Neural crest cell (in vitro differentiated cells): ENCODE measurements at places on chromosomes 2 and 18.

DNA sequence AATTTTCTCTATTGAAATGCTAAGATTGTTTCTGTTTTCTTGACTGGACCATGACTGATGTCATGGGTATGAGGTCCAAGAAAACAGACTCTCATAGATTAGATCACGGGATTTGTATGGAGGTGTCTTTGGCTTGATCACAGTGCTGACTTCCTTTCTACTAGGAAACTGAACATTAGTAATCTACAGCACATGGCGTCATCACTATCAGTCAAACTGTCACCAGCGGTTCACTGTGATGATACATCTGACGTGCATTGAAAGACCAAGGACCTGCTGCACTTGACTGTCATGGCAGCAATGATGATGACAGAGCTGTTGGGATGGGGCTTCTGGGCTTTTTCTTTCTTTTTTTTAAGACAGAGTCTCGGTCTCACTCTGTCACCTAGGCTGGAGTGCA is 28.2 kb upstream of the IMPA2 start:
- no peak overlapping the region for H3K4me3 ChIP-seq
- DNase-seq, result no peak
- H3K4me1 ChIP-seq, result peaks cover 16% of the 10 kb centered on the region
- no peaks in the 10 kb centered on the region for H3K36me3 ChIP-seq

DNA sequence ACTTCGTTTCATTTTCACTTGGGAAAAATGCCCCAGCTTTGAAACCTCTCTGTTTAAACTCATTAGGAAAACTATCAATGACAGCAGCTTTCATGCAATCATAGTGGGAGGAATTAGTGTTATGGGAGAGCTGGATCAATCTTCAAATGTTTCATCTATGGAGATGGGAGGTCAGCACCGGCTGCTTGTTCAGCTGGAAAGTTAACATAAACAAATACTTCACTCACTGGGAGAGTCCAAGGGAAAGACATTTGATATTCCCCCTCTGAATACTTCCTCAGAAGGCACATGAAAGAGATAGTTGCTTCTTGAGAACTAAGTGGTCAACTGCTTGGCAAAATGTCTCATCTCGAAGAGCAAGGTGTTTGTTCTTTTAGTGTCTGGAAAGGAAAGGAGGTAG is 7.3 kb downstream of the LYPD1 start:
- H3K4me1 ChIP-seq, result peaks cover 10% of the 10 kb centered on the region
- H3K27ac ChIP-seq, result no peak overlapping the region
- H3K36me3 ChIP-seq, result peaks cover 10% of the 10 kb centered on the region
- peaks cover 9% of the 10 kb centered on the region for H3K27me3 ChIP-seq
- no peak overlapping the region for H3K4me3 ChIP-seq

- H3K27me3 ChIP-seq, result no peaks in the 10 kb centered on the region
- H3K27ac ChIP-seq, result no peak overlapping the region
- no peaks in the 10 kb centered on the region for H3K36me3 ChIP-seq
- DNase-seq, result no peak
Measured at GRCh38 chr2:76330865-76331264, 620.1 kb upstream of the GCFC2 start.

DNA sequence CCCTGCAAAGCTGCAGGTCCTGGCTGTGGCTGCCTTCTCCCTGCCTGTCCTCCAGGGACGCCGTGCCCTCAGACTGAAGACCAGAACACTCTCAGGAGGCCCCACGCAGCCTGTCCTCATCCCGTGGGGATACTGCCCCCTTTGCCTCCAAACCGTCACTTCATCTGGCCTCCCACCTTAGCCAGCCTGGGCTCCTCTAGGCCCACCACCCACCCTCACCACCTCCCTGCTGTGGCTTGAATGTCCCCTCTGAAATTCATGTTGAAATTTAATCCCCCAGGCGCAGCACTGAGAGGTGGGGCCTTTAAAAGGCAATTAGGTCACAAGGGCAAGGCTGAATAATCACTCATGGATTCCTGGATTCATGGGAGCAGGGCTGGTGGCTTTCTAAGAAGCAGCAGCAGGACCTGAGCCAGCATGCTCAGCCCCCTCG is 198.2 kb downstream of the SEPTIN10 start:
- H3K27ac ChIP-seq, result no peak overlapping the region
- H3K27me3 ChIP-seq, result no peaks in the 10 kb centered on the region
- no peak overlapping the region for H3K4me3 ChIP-seq
- no peaks in the 10 kb centered on the region for H3K36me3 ChIP-seq
- peaks cover 17% of the 10 kb centered on the region for H3K4me1 ChIP-seq

GRCh38 chr2:102357937-102358336 is 2.3 kb downstream of the IL18R1 start:
- H3K27me3 ChIP-seq, result peaks cover 51% of the 10 kb centered on the region
- H3K4me1 ChIP-seq, result peaks cover 3% of the 10 kb centered on the region
- H3K4me3 ChIP-seq, result no peak overlapping the region
- H3K36me3 ChIP-seq, result no peaks in the 10 kb centered on the region
- DNase-seq, result no peak

DNA sequence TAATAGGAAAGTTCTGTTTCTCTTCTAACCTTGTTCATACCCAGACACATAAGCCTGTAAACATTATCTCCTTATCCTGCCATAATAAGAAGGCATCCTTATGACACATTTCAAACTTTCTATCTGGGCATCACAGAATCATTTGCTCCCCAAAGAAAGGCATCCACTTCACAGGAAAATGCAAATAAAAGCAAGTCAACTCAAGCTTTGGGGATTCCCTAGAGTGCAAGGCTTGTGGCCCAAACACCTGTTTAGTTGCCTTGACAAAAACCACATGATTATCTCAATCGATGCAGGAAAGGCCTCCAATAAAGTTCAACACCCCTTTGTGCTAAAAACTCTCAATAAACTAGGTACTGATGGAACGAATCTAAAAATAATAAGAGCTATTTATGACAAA is 195.7 kb upstream of the GALNT5 start:
- no peak overlapping the region for H3K27ac ChIP-seq
- H3K4me1 ChIP-seq, result peaks cover 26% of the 10 kb centered on the region

- no peak overlapping the region for H3K4me3 ChIP-seq
- no peak overlapping the region for H3K27ac ChIP-seq
- peaks cover 5% of the 10 kb centered on the region for H3K4me1 ChIP-seq
- DNase-seq, result no peak
Measured at GRCh38 chr2:37827911-37828511, 97.1 kb upstream of the RMDN2 start.

DNA sequence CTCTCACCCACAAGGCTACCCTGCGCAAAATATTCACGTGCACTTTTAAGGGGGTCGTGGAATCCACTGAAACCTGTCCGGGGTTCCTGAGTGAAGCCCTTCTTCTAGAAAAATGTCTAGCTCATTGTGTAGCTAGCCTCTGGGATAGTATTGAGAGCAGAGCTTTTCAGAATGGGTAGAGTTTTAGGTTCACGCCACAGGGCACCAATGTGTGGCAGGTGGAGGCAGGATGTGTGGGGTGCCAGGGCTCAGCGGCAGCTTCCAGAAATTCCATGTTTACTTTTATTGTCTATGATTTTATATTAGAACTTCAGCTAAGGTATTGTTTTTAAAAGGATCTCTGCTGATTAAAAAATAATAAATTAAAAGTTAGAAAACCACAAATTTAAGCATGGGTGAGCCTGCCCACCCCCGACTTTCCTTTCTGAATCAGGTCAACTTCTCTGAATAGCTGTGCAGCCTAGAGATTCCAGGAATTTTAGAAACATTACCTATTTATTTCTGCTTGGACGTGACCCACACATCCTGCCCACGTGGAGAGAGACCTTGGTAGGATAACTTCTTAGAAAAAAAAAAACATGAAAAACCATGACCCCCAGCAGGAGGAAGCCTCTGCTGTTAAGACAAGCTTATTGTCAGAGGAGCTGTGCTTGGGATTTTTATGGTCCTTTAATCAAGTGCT is 163.7 kb downstream of the CTIF start:
- H3K27ac ChIP-seq, result no peak overlapping the region
- H3K27me3 ChIP-seq, result no peaks in the 10 kb centered on the region
- H3K36me3 ChIP-seq, result peaks cover 6% of the 10 kb centered on the region

GRCh38 chr18:44586782-44587524 is 93.7 kb upstream of the SETBP1 start:
- H3K4me1 ChIP-seq, result no peaks in the 10 kb centered on the region
- H3K36me3 ChIP-seq, result peaks cover 3% of the 10 kb centered on the region
- no peaks in the 10 kb centered on the region for H3K27me3 ChIP-seq
- DNase-seq, result no peak
- H3K27ac ChIP-seq, result no peak overlapping the region

GRCh38 chr2:65638443-65638842 is 206.0 kb upstream of the SPRED2 start:
- no peak overlapping the region for H3K4me3 ChIP-seq
- no peak for DNase-seq
- peaks cover 9% of the 10 kb centered on the region for H3K4me1 ChIP-seq

DNA sequence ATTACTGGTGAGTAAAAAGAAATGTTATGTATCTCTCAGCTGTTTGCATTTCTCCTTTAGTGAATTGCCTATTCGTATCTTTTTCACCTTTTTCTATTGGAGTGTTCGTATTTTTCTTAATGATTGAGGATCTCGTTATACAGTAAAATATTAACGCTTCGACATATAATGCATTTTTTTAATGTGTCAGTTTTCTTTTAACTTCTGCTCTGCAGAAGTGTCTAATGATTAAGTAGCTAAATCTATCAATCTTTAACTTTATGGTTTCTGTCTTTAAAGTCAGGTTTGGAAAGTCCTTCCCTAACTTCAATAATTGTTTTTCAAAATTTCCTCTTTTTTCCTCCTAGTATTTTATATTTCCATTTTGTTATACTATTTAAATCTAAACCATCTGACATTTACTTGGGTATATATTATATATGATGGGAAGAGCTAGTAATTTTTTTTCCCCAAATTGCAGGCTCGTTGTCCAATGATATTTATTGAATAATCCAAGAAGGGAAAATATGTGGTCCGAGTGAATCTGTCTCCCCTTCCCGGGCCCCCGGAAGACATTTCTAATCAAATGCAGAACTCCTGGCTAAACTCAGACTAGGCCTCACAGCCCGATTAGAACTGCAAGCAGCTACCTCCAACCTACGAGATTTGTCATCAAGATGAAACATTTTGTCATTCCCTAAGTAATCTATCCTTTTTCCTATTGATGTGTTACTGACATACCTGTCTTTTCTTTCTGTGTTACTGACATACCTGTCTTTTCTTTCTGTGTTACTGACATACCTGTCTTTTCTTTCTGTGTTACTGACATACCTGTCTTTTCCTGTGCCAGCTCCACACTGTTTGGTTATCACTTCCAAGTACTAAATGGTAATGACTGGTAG is 17.2 kb downstream of the PCBP1 start:
- peaks cover 39% of the 10 kb centered on the region for H3K4me1 ChIP-seq
- H3K27ac ChIP-seq, result peak overlapping the region; percentile 76
- no peaks in the 10 kb centered on the region for H3K27me3 ChIP-seq
- H3K36me3 ChIP-seq, result no peaks in the 10 kb centered on the region

GRCh38 chr2:210901326-210901725 is 344.9 kb downstream of the CPS1 start:
- H3K27me3 ChIP-seq, result no peaks in the 10 kb centered on the region
- peaks cover 3% of the 10 kb centered on the region for H3K4me1 ChIP-seq
- H3K36me3 ChIP-seq, result no peaks in the 10 kb centered on the region
- no peak overlapping the region for H3K4me3 ChIP-seq
- no peak overlapping the region for H3K27ac ChIP-seq
- no peak for DNase-seq

GRCh38 chr2:48313036-48313877 is 216.7 kb upstream of the STON1 start:
- H3K27me3 ChIP-seq, result no peaks in the 10 kb centered on the region
- no peak overlapping the region for H3K27ac ChIP-seq
- peaks cover 22% of the 10 kb centered on the region for H3K4me1 ChIP-seq
- H3K4me3 ChIP-seq, result peak overlapping the region; percentile 94
- DNase-seq, result no peak

DNA sequence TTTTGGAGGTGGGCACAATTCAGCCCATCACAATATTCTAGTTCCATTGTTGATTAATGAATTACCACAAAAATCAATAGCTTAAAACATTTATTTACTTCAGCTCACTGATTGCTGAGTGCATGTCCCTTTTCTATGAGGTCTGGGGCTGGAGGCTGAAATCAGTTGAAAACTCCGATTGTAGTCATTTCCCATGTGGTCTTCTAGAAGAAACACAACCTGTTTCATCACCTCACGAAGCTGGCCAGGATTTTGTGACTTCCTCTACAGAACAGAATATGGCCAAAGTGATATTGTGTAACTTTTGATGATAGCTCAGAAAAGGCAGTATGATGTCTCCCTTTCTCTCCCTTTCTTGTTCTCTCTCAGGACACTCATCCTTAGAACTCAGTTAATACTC is 44.1 kb upstream of the CYRIA start:
- H3K4me3 ChIP-seq, result no peak overlapping the region
- H3K27me3 ChIP-seq, result no peaks in the 10 kb centered on the region
- no peak for DNase-seq
- peaks cover 32% of the 10 kb centered on the region for H3K4me1 ChIP-seq
- no peaks in the 10 kb centered on the region for H3K36me3 ChIP-seq
